A172 (cell line): ENCODE measurements at places on chromosomes 12 and 14.

DNA sequence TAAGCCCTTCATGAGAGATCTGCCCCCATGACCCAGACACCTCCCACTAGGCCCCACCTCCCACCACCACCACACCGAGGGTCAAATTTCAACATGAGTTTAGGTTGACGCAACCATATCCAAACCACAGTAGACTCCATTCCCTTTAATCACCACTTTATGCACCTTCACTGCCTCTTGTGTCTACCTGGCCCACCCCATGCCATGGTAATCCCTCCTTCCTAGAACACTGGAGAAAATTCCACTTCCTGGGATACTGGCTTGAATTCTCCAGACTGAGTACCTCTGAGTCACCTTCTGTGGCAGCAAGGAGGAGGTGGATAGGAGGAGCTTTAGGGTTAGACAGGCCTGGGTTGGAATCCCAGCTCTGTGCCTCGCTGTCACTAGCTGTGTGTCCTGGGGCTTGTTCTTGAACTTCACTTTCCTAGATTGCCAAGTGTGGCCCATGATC is 26.1 kb upstream of the CIPC start:
- DNase-seq = no peak

GRCh38 chr12:52964556-52965336 is 15.8 kb downstream of the KRT18 start:
- no peak for DNase-seq

DNA sequence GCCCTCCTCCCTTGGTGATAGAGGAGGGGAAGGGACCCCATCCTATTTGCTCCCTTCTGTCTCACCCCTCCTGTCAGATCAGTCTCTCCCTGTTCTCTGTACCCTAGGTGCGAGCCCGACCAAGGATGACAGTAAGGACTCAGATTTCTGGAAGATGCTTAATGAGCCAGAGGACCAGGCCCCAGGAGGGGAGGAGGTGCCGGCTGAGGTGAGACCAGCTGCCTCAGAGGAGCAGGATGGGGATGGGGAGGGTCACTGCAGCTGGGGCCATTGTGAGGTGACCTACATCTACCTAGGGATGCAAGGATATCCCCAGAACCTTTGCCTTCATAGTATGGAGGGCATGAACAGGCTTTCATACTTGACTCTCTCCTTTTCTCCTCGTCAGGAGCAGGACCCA is 22.2 kb downstream of the AGAP2 start:
- DNase-seq = no peak

- DNase-seq = no peak
These were observed 413 bp downstream of the DAD1 start for GRCh38 chr14:22588526-22589095.

DNA sequence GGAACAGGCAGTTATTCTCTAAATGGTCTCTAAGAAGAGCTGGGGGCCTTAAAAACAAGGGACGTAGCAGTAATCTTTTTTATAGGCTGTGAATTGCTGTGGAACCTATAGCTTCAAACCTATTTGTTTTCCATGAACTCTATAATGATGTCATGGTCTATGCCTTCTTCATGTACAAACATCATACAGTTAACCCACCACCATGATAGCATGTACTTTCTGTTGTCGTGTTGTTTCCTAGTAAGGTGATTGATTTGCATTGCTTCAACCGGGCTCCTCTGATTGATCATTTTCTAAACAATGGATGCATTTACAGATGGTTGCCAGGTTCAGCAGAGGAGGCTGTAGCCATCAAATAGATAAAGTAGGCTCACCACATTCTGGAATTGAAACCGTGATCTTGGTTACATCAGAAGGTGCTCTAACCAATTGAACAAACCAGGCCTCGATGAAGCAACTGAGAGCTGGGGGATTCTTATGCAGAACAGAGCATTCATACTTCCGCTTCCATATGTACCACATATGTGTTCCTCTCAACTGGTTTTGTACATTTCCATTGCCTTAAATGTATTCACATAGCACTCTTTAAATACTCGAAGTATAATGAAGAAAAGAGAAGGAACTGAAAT is 25.6 kb upstream of the PCNX1 start:
- no peak for DNase-seq

- DNase-seq = no peak
These were observed 94.7 kb downstream of the SYNE3 start for GRCh38 chr14:95421741-95422140.

DNA sequence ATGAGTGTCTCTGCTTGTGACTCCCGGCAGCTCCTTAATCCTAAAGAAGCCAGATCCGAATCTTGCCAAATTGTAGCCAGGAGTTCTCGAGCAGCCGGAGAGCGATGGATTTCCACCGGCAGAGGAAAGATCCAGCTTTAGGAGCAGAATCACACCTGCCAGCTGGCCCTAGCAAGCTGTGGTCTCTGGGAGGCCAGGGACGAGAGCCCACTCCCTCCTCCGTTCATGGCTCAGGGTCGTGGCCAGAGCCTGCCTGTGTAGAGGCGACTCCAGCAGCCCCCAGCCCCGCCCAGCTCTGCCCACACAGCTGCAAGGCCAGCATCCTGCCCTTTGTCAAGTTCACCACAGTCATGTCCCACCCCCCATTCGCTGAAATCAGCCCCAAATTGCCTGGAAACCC is 121.0 kb downstream of the SCARB1 start:
- no peak for DNase-seq
